OCI-M1 (cell line): ENCODE measurements at places on chromosomes 16 and 17.

DNA sequence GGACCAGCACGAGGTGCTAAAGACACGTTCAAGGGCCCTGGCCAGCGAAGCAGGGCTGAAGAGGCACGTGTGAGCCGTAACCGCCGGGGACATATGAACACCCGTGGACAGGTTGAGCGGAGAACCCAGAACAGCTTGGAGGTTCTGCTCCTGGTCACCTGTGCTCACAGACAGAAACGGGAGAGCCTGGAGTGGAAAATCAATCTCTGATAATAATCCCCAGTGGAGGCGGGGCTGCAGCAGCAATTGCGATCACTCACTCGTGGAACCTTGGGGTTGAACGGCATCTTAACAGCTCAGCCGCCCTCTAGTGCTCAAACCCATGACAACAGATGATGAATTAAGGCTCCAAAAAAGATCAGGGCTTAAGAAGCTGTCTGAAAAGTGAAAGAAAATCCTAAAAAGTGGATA lies 25.6 kb downstream of the WIPI1 start:
- DNase-seq, result peak; percentile 13

GRCh38 chr17:35726127-35726952 lies 5.1 kb upstream of the RASL10B start:
- DNase-seq, result no peak

DNA sequence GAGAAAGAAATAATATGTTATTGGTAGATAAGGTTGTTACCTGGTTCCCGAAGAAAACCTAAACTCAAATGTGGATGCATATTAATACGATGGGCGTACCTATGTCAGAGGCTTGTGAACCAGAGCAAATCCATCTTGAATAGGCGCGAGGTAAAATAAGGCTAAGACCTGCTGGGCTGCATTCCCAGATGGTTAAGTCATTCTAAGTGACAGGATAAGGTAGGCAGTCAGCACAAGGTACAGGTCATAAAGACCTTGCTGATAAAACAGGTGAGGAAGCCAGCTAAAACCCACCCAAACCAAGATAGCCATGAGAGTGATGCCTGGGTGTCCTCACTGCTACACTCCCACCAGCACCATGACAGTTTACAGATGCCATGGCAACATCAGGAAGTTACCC lies 1400.1 kb downstream of the CDH8 start:
- no peak for DNase-seq

- no peak for DNase-seq
These were observed 191.0 kb upstream of the RPL38 start for GRCh38 chr17:74012465-74012864.

DNA sequence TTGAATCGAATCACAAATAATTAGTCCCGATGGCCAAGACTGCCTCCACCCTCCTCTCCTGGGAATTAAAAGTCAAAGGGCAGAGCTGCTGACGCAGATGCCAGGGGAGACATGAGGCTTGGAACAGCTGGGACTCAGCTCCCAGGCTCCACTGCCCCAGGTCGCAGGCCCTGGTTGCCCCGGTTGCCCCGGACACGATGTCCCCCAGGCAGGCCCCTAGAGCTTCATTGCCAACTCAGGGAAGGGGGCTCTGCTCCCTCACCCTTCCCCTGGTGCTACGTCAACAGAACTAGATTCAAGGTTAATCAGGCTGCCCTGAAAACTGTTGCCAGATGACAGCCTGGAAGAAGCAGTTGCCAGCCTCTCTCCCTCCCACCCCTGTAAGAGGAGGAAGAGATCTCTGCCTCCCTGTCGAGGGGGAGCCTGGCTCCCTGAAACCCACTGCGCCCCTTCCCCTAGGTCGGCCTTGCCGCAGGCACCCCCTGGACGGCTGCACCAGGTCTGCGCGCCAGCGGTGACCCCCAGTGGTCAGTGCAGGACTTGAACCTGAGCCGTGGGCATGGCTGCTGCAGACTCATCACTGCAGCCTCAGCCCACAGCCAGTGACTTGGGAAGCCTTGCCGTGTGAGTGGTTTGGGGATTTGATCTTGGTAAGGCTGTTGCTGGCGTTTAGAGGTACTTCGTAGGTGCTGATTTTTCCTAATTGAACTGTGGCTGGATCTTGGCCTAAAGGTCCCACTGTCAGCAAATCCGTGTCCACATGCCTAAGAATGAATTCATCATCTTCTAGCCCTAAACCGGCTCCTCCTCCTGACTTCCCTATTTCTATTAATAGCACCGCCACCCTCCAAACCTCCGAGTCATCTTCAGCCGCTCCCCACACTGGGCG lies 84.1 kb upstream of the TOB1 start:
- peak; percentile 87 for DNase-seq

GRCh38 chr17:44022246-44022645 lies 7.5 kb upstream of the TMEM101 start:
- no peak for DNase-seq

GRCh38 chr17:68424861-68425260 lies 32.4 kb downstream of the WIPI1 start:
- no peak for DNase-seq

DNA sequence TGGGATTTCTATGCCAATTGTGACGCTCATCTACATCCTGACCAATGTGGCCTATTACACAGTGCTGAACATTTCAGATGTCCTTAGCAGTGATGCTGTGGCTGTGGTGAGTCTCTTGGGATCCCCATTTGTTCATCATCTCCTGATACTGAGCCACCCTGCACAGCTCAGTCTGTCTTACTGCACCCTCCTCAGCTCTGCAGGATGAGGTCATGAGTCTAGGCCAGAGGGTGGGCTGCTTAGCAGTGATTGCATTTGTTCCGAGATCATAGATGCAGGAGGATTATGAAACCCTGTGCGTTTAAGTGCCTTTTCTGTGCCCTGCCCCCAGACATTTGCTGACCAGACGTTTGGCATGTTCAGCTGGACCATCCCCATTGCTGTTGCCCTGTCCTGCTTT lies 19.5 kb downstream of the SLC7A6OS start:
- no peak for DNase-seq

- no peak for DNase-seq
These were observed 93.7 kb downstream of the TBC1D16 start for GRCh38 chr17:79942011-79942405.

- DNase-seq, result no peak
These were observed 85.5 kb upstream of the DOC2B start for GRCh38 chr17:266701-267667.

DNA sequence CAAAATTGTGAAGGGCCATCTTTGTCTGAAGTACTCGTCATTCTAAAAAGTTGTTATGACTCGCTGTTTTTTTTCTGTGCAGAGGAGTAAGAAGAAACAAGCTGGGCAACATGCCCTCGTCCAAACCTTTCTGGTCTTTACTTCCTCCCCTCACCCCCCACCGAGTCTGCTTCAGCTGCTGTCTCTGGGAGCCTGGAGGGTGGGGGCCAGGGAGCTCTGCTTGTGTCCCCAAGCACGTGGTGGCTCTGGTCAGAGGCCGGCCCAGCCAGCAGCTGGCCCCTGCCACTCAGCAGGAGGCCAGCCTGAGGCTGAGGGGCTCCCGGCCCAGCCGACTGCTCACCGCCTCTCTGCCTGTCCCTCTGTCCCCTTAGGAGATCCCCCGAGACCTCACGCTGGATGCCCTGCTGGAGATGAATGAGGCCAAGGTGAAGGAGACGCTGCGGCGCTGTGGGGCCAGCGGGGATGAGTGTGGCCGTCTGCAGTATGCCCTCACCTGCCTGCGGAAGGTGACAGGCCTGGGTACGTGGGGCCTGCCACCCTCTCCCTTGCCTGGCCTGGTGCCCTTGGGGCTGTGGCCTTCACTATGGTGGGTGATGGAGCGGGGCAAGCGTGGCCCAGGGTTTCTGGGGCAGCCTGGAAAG lies 53.7 kb upstream of the LGALS9 start:
- DNase-seq, result peak; percentile 71

GRCh38 chr16:57588831-57589230 lies 39.6 kb upstream of the ADGRG1 start:
- no peak for DNase-seq

DNA sequence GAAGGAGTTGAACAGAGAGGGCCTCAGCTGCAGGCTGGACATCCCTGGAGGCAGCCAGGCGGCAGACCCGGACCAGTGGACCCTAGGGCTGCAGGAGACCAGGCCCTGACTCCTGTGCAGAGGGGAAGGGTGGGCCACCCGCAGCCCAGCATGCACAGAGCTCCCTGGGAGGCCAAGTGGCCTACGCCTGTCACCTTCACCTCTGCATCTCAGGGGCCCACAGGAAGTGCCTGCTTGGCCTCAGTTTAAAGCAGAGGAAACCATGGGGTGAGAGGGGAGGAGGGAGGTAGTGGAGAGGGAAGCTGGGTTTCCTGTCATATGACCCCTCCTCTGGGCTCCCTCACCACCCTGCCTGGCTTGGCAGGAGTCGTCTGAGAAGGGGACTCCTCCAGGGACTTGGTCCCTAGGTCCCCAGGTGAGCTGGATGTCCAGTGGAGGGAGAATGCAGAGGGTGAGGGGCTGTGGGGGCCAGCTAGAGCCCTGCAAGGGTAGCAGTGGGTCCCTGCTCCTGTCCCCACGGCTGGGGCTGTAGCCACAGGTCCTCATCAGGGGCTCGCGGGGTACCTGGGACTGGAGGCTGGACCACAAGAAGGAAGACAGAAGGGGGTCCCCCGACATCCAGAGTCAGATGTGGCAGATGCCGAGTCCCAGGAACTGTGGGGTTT lies at the start of gene TMC8:
TSS of gene TMC8 (plus strand) at position 335 of the 665 bp plus-strand sequence. CDS start 818 bp downstream, outside the sequence.
- DNase-seq, result peak; percentile 38

DNA sequence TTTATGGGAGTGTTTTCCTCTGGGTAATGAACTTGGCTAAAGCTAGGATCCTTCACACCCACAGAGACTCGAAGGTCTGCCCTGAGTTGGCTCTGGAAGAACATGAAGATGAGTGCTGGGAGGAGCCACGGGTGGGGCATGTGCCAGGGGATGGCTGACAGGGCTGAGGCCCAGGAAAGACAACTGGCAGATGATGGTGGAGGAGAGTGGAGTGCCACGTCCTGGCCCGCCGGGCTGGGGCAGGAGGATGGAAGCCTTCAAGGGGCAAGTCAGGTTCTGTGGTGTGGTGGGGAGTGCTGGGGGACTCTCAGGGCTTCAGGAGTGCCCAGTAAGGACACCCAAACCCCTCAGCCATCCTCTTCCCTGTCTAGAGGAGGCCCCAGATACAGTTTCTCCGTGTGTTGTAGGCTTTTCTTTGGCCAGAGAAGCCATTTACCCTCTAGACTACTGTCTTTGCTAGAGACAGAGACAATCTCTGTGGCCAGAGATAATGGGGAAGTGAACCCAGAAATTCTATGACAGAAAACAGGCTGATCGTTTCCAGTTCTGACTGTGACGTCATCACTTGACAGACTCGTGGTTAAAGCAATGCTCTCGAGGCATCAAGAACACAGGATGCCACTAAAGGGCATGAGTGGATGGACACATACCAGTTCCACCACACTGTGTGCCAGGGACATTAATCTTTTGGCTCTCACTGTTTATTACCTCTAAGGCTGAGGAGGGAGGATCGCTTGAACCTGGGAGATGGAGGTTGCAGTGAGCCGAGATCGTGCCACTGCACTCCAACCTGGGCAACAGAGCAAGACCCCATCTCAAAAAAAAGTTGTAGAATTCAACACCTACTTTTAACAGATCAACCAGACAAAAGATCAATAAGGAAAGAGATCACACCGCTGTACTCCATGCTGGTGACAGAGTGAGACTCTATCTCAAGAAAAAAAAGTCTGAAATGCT lies 18.6 kb upstream of the SLC5A10 start:
- no peak for DNase-seq

DNA sequence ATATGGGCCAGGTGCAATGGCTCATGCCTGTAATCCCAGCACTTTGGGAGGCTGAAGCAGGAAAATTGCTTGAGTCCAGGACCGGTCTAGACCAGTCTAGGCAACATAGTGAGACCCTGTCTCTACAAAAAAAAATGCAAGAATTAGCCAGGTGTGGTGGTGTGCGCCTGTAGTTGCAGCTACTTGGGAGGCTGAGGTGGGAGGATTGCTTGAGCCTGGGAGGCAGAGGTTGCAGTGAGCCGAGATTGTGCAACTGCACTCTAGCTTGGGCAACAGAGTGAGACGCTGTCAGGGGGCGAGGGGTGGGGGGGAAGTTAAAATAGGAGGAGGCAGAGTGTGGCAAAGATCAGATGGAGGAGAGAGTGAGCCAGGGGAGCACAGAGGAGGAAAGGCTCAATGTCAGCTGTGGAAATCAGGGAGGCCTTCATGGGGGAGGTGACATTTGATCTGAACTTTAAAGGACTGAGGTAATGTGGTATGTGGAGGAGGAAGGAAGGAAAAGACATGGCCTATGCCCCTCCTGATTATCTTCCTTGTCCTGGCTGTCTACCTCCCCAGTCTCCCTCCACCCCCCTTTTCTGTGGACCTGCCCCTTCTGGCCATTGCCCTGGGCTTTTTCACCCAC lies 4.7 kb upstream of the GOT2 start:
- DNase-seq, result no peak

DNA sequence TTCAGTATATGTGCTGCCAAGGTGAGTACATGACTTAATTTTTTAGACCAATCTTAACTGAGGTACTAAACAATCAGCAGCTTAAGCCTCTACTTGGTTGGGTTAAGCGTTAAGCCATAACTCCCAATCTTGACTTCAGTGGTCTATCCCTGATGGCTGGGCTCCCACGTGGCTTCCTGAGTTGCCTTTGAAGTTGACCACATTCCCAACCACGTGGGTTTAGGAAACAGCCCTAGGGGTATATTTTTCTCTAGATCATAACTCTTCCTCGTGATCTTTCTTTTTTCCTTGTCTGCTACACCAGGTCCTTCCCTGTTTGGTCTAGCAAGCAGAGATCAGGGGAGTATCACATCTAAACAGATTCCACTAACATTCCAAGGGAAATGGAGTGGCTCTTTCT lies 20.1 kb upstream of the PIRT start:
- no peak for DNase-seq

- no peak for DNase-seq
These were observed 5.2 kb downstream of the TMEM220 start for GRCh38 chr17:10724546-10725195.

DNA sequence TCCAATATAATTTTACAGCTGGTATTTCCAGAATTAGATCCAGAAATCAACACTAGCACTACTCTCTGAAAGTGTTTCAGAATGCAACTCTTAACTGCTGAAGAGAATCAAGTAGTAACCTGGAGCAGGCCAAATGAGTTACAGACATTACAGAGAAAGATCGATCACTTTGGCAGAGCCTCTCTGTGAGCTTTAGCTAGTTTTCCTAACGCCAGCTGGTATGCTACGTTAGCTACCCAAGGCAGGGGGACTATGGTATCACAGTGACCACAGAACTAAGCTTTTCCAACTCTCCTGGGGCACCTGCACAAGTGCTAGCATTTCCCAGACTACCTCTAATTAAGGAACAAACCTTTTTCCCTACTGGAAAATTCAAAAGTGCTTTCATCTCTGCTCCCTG lies 30.4 kb downstream of the TRAF4 start:
- DNase-seq, result no peak

DNA sequence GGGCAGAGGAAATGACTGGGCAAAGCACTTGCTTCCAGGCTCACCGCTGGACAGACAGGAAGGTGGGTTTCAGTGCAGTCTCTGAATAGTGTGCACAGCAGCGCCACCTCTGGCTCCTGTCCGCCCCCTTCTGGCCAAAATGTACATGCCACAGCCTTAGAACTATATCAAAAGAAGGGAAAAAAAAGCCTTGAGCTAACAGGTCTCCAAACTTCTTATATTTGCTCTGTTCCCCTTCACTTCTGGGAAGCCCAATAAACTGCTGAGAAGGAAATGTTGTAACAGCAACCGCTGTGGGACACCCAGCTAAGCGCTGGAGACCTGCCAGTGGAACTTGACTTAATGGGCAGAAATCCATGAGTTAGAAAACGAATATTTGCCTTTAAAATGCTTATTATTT lies 17.5 kb downstream of the COG7 start:
- peak; percentile 80 for DNase-seq

- no peak for DNase-seq
These were observed 52.8 kb downstream of the CDH11 start for GRCh38 chr16:65069065-65069464.

- peak; percentile 66 for DNase-seq
These were observed 11.3 kb upstream of the NFAT5 start for GRCh38 chr16:69554495-69554894.
